Muscle of leg (tissue), 16 donors: ENCODE measurements at places on chromosomes 3 and 15. TPM values are rescaled to one million over a fixed set of nuclear protein-coding genes. Genes with fewer than 3 reads are reported as not detected.

DNA sequence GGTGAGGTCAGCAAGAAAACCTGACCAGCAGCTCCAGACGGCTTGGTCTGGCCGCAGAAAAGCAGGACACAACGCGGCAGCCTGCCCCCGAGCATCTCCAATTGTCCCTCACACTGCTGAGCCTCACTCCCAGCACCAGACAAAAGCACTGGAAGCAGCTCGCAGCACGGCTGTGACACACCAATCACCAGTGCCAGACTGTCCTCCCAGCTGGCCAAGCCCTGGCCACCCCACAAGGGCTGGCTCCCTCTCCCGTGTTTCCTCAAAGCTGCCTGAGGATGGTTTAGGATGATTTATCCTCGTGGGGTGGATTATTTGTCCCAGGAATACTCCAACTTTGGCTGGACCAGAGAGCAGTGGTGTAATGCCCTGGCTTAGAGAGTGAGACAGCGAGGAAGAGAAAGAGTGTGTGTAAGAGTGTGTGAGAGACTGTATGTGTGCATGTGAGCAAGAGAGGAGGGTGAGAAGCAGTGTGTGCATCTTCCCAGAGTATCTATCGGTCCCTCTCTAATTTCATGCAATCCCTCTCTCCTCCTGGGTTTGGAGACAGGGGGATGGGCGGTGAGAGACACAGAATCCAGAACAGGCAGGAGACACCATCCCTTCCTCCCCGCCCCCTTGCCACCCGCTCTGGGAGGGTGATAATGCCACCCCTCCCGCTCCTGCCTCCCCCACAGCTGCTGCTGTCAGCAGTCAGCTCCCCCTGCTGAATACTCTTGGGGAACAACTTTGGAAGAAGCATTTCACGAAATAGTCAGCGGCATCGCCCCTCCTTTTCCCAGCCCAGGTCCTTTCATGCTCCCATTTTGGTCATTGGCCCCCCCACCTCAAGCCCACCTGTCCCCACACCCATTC, 34.2 kb downstream of the SEMA5B start:
- no peak overlapping the region for H3K4me3 ChIP-seq
- peaks cover 28% of the 10 kb centered on the region for H3K27me3 ChIP-seq
- DNase-seq = peak; percentile 80
- H3K4me1 ChIP-seq = peaks cover 86% of the 10 kb centered on the region
- peak overlapping the region; percentile 71 for H3K27ac ChIP-seq

Gene STRA6
- 0.40 TPM for total RNA-seq

DNA sequence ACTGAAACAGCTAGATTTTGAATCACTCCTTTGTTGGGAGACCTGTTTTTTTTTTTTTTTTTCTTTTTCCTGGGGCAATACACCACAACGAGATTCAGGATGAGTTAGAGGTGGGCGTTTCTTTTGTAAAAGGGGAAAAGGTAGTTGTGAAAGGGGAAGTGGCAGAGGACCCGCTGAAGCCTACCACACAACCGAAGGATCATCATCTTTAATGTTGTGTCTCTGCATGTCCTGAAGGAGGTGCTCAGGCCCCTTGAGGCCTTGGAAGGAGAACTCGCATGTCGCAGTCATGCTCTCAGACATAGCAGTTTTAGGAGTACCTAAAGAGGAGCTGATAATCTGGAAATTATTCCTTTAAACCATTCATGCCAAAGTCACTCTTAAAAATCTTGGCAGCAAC, 137.9 kb upstream of the LRIG1 start:
- H3K4me1 ChIP-seq = peaks cover under 1% of the 10 kb centered on the region
- H3K4me3 ChIP-seq = no peak overlapping the region
- no peak overlapping the region for H3K27ac ChIP-seq
- DNase-seq = no peak
- H3K36me3 ChIP-seq = no peaks in the 10 kb centered on the region

Gene AGBL1
- 18.1 TPM for total RNA-seq

DNA sequence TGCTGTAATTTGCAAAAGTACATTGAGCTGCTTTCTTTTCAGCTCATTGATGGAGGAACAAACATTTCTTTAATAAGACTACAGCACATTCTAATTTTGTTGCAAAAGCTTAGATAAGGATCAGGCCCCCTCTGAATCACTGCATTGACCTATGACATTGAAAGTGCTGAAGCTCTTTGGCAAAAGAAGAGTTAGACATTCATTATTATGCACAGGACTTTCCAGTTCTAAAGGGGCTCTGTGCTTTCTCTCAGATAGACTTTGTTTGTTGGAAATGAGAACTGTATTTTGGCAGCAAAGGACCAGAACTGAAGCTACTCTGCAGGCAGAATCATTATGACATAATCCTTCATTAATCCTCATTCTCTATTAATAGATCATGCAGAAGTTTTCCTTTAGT, 252.9 kb upstream of the SOX2 start:
- H3K4me1 ChIP-seq = no peaks in the 10 kb centered on the region
- no peak overlapping the region for H3K27ac ChIP-seq
- H3K27me3 ChIP-seq = no peaks in the 10 kb centered on the region
- H3K36me3 ChIP-seq = no peaks in the 10 kb centered on the region

DNA sequence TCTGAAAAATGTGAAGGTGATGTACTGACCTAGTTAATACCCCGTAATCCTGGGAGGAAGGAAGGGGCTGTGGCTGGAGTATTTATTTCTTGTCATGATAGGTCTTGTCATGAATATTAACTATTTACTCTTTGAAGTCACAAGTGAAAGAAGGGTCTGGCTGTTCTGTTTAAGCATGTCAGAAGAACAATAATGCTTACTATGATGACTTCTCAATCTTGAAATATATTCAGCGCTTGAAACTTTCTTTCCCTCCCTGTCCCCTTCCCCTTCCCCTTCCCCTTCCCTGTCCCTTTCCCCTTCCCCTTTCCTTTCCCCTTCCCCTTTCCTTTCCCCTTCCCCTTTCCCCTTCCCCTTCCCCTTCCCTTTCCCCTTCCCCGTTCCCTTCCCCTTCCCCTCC, 153.9 kb downstream of the PPM1L start:
- H3K36me3 ChIP-seq = no peaks in the 10 kb centered on the region
- peaks cover 2% of the 10 kb centered on the region for H3K4me1 ChIP-seq

Gene ZNF774
- 2.3 TPM for total RNA-seq

- H3K27me3 ChIP-seq = no peaks in the 10 kb centered on the region
- DNase-seq = no peak
- no peak overlapping the region for H3K4me3 ChIP-seq
Observed at GRCh38 chr3:138768125-138768524, 66.6 kb downstream of the PIK3CB start.

GRCh38 chr15:78093242-78094020, 1.1 kb downstream of the SH2D7 start:
- H3K27ac ChIP-seq = peak overlapping the region; percentile 1
- DNase-seq = peak; percentile 90
- peaks cover 9% of the 10 kb centered on the region for H3K27me3 ChIP-seq
- peaks cover 30% of the 10 kb centered on the region for H3K4me1 ChIP-seq
- H3K4me3 ChIP-seq = no peak overlapping the region

DNA sequence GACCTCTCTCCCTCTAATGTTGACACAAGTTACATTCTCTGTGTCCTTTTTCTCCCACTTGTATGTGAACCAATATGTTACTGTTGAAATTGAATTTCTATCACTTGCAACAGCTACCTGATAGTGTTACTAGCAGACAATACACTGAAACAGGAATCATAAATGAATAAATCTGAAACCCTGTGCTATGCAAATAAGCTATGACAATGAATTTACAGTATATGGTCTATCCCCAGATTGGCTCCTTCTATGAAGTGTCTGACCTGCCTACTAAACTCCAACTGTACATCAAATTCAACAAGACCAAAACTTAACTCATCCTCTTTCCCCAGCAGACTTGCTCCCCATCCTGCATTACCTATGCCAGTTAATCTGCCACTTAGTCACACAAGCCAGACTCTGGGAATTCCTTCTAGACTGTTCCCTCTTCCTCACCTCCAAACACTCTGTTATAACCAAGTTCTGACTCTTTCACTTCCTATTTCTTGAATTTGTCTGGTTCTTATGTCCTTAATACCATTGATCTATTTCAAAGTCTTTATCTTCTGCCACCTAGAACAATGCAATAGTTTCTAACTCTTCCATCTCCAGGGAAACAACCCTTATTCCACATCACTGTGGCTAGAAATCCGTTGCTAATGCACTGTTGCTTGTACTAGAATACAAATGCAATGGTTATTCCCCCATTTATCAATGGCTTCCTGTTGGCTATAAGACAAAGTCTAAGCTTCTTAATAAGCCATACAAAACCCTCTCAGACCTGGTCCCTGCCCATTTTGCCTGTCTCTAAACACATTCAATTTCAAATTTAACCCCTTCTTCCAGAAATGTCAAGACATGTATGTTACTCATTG, 13.4 kb upstream of the ZNF639 start:
- H3K27ac ChIP-seq = no peak overlapping the region
- DNase-seq = no peak
- no peaks in the 10 kb centered on the region for H3K36me3 ChIP-seq
- H3K4me1 ChIP-seq = no peaks in the 10 kb centered on the region

Gene PLA2G4E
- total RNA-seq = 0.80 TPM

DNA sequence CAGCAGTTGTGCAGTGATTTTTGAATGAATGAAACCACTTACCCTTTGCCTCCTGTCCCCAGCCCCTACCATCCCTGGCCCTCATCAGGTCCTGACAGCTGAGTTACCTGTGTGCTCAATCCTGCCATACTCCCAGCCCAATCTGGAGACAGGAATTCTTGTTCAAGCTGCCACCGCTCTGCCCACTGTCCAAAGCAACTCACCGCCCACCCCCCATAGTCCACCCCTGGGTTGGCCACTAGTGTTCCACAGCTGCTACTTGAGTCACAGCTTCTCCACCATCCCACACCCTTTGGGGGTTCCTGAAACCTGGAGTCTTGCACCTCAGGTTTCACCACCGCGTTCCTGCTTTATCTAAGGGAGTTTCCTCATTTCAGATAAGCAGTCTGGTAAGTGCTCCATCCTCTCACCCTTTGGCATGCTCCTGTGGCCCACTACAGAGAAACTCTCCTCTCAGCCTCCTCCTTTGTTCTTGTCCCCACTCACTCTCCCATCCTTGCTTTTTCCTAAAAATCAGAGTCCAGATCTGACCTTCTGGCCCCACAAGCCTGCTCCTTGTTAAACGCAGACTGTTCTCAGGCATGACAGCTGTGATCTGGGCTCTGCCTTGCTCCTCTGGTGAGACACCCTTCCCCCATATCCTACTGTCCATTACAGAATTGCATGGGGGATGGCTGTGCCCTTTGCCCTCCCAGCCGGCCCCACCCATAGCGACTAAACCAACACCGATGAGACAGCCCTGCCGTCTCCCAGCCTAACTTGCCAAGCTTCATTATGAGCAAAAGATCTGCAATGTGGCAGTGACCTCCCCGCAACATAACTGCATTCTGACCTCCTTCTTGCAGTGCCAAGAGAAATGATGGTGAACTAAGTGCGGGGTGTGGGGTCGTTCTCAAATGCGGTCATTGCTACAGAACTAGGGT, 50.0 kb downstream of the CYP19A1 start:
- no peaks in the 10 kb centered on the region for H3K36me3 ChIP-seq
- H3K4me3 ChIP-seq = no peak overlapping the region
- no peaks in the 10 kb centered on the region for H3K4me1 ChIP-seq
- no peak overlapping the region for H3K27ac ChIP-seq
- H3K27me3 ChIP-seq = peaks cover 2% of the 10 kb centered on the region
- no peak for DNase-seq

DNA sequence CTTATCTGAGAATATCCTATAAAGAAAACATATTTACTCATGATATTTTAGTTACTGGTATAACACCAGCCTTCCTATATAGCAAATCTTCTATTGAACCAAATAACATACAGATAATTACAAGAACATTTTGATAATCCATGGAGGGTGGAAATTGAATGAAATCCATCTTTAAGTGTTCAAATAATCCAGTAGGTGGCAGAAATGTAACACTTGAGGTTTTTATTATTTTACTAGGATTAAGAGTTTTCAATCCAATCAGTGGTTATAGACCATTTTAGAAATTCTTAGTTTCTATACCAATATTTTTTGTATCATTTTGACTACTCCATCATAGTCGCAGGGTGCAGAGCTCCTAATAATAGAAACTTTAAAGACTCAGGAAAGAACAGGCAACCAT, 101.9 kb upstream of the KCNH8 start:
- no peak for DNase-seq
- no peaks in the 10 kb centered on the region for H3K4me1 ChIP-seq
- no peaks in the 10 kb centered on the region for H3K27me3 ChIP-seq
- no peak overlapping the region for H3K4me3 ChIP-seq
- no peaks in the 10 kb centered on the region for H3K36me3 ChIP-seq
- H3K27ac ChIP-seq = no peak overlapping the region

DNA sequence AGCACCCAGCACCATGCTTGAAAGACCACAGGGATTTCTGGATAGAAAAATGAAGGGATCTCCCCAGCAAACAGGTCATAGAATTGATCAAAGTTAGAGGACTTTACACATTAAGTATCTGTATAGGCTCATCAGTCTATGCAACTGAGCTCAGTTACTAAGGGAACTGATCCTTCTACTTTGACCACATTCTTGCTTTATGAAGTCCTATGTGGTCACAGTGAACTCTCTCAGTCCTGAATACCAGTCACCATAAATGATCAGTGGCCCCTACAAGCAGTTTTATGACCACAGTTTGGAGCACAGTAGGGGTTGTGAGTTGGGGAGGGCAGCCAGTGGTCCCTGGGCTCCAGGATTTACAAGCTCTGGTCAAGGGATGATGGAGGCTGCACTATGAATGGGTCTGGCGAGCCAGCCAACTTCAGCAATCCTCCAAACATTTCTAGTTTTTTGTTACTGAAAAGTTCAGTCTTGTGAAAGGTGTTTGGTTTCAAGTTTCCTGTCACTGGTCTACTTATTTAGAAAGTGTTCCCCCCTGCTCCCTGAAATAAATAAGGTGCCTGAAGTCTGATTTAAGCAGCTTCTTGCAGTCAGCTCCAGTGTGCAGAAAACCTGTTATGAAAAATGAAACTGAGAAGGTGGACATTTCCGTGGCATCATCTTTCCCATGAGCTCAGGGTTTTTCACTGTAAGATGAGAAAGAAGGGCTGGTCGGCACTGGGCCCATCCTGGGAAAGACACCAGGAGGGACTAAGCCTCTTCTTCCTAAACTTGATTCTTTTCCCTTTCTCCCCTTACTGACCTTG, 75.5 kb downstream of the DAPK2 start:
- H3K4me1 ChIP-seq = peaks cover 14% of the 10 kb centered on the region
- no peaks in the 10 kb centered on the region for H3K27me3 ChIP-seq
- no peaks in the 10 kb centered on the region for H3K36me3 ChIP-seq
- no peak overlapping the region for H3K4me3 ChIP-seq
- H3K27ac ChIP-seq = peak overlapping the region; percentile 67

GRCh38 chr15:25710184-25710583, 152.9 kb downstream of the ATP10A start:
- no peak overlapping the region for H3K4me3 ChIP-seq
- H3K27ac ChIP-seq = no peak overlapping the region
- no peak for DNase-seq
- no peaks in the 10 kb centered on the region for H3K4me1 ChIP-seq

DNA sequence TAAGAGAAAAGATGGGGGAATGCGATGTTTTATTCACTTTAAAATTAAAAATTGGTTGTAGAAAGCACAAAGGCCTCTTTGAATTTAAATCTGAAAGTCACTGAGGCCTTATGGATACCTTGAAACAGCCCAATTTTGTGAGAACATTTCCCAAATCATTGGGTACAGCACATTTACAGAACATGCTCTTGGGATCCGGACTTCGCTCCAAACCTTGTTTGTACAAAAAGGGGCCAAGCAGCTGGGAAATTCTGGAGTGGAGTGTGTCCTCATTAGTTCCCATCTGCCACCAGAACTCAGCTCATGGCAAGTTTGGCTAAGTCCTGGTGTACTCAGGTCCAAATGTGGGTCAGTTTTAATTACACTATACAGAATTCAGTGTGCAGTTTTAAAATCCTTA, 254.2 kb downstream of the ZBTB20 start:
- H3K4me3 ChIP-seq = no peak overlapping the region
- DNase-seq = peak; percentile 59
- peaks cover 2% of the 10 kb centered on the region for H3K4me1 ChIP-seq
- no peaks in the 10 kb centered on the region for H3K27me3 ChIP-seq

Gene GABRR3
- total RNA-seq = not detected
